ENCODE measurements at places on chromosomes 12 and 14. TPM values are rescaled to one million over a fixed set of nuclear protein-coding genes. Genes with fewer than 3 reads are reported as not detected.

Gene SLCO1C1
- total RNA-seq = not detected

Gene SIX6
- not detected for total RNA-seq

Gene SCNN1A
- 0.15 TPM for total RNA-seq

Gene SBNO1
- 19.7 TPM for total RNA-seq

Gene RXYLT1
- 9.5 TPM for total RNA-seq

Gene ACYP1
- 8.5 TPM for total RNA-seq

Measured in smooth muscle cell of the coronary artery (primary cell).